ENCODE measurements at places on chromosomes 3 and 15.

GRCh38 chr3:140508550-140508949 is 169.3 kb upstream of the TRIM42 start:
- no peak for DNase-seq

DNA sequence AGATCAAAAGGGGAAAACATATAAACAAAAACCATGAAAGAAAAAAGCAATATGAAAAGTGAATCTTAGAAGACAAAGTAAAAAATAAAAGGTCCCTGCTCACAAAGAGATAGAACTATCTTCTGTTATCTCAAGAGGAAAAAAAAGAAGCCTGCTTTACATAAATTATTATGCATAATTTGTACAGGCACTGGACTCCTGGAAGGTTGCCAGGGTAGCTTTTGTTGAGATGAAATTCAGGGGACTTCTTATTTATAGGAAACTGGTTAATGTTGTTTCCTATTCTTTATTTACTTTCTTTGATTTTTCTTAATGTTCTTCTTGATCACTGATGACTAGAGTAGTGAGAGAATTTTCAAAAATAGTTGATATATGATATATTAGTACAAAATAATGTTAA is 66.9 kb downstream of the PPM1L start:
- DNase-seq, result no peak

DNA sequence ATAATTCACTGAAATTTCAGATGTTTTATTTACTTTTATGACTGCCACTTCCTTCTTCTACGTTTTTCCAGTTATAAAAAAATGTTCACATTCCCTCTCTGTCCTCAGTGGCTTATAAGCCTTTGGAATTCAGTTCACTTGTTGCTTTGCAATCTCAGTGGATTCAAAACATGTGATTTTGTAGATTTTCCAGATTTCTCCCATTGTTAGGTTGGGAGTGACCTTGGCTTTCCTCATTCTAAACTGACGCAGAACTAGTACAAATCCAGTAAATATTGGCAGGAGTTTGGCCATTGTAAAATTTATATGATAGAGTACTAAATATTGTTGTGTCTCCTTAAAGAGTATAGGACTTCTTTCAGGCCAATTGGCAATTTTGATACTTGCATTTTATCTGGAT is 812.3 kb upstream of the ROBO1 start:
- no peak for DNase-seq

DNA sequence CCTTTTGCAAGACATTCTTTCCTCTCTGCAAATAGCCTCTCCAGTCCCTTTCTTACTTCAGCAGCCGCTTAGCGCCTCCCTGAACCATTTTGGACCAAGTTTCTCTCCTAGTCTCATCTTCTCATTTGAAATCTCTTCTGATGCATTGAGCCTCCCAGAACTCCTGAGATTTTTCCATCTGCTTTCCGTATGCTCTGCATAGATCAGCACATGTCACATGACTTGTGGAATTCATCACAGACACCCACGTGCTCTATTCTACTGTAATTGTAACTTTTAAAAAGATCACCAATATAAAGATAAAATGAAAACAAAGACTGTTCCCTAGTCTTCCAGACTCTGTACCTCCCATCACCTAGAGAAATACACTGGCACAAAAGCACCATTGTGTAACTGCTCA is 100.7 kb downstream of the GADL1 start:
- DNase-seq, result no peak

GRCh38 chr15:99386391-99386790 is 135.1 kb downstream of the LRRC28 start:
- DNase-seq, result no peak
